Stimulated activated CD4-positive, alpha-beta T cell treated with anti-CD3 and anti-CD28 coated beads, Interleukin-12 subunit alpha, Interleukin-12 subunit beta, amount 100 ng/mL, for 4 hours (primary cell): ENCODE measurements at places on chromosomes 3 and 15.
A peak's percentile ranks its signal among the peaks of the same experiment; 100 is the strongest.

- DNase-seq = no peak
Observed at GRCh38 chr3:76561494-76562236, 478.2 kb upstream of the ROBO2 start.

DNA sequence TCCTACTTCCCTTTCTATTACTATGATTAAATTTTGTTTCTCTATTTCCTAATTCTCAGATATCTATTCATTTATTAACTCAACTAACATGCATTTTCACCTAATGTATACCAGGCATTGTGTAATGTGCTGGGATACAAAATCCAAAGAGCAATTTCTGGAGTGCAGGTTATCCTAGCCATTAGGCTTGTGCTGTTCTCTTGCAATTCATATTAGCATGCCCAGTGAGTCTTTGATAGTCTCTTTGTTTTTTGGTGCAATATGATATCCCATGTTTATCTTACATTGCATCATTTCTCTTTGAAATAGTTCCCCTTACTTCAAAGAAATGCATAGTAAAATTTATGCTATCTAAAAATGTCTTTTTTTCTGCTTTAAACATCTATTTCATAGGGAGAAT, 13.9 kb upstream of the DPPA4 start:
- no peak for DNase-seq

GRCh38 chr3:16600780-16601536, 4.3 kb downstream of the DAZL start:
- DNase-seq = peak; percentile 84

DNA sequence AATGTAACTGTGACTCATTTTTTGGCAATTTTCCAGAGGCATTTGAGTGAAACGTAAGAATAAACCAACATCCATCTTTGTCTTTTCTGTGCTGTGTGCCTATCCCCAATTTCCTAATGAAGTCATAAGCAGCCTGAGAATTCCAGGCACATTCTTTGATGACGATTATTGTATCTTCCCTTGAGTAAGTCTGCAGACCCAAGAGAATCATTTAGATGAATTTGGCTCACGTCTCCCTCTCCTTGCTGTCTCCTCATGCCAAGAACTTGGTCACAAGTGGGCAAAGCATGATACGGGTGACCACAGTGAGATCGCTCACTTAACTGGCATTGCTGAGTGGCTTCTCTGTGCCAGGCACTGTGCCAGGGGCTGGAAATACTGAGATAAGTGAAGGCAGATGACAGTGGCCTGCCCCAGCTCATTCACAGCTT, 384.5 kb upstream of the IL12A start:
- no peak for DNase-seq

GRCh38 chr15:34665498-34666116, 82.2 kb upstream of the GOLGA8B start:
- no peak for DNase-seq

- DNase-seq = no peak
Observed at GRCh38 chr3:150911771-150912170, 6.5 kb upstream of the MINDY4B start.

DNA sequence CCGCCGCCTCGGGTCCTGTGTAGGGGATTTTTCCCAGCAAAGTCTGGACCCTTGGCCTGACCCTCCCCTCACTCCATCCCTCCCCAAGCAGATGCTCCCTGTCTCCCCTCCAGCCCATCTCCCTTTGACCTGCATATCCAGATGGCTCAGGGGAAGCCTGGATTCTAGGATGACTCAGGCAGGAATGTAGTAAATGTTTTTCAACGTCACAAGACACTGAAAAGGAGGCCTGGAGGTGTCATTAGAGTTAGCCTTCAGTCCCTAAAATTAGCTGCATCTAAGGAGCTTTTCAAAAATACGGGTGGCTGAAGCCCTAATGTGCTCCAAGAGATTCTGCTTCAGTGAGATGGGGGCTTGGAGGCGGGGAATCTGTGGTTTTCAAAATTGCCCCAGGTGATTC, 7.2 kb downstream of the ACAN start:
- no peak for DNase-seq

GRCh38 chr15:76343313-76343996, 6.9 kb downstream of the ISL2 start:
- DNase-seq = no peak

DNA sequence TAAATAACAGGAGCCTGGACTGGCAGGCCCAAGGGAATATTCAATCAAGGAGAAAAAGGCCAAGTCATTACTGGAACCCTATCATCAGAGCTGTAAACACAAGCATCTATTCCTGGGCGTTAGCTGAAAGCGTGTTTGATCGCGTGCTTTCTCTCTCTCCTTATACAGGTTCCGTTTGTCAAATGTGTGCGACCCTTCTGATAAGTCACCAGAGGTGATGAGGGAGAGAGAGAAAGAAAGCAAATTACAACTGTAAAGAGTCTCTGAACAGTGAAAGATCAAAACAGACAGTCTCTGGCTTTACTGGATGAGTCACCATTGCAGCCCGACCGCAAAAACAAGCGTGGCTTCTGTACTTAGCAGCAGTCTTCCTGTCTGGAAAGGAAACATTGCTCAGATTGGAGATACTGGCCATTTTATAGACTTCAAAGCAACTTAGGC, 39.5 kb upstream of the TPRG1 start:
- DNase-seq = peak; percentile 58

- no peak for DNase-seq
Observed at GRCh38 chr3:126442094-126442855, 33.4 kb downstream of the ZXDC start.

GRCh38 chr3:10352146-10352911, 31.4 kb upstream of the SEC13 start:
- no peak for DNase-seq

DNA sequence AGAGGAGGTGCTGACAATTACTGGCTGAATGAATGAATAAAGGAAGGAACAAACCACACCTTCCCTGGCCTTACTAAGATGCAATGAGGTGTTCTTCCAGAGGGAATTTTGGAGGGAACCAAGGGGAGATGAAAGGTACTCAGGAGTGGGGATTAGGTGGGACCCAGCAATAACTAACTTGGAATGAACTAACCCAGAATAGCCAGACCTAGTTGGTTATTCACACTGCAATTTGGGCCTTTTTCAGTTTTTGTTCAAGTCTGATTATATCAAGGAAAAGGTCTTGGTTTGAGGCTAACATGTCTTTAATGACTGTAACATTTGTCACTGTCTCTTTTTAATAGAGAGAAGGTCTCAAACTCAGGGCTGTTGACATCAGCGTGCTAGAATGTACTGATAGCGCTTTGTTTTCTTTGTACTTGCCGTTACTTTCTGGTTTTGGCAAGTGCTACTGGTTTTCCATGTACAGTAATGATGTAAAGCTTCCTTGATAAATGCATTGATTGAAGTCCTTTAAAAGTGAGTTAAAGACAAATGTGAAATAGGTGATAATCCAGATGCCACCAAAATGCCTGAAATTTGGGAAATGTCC, 3.2 kb upstream of the PLXND1 start:
- DNase-seq = no peak

GRCh38 chr3:120791010-120791409, 48.5 kb downstream of the GTF2E1 start:
- no peak for DNase-seq

DNA sequence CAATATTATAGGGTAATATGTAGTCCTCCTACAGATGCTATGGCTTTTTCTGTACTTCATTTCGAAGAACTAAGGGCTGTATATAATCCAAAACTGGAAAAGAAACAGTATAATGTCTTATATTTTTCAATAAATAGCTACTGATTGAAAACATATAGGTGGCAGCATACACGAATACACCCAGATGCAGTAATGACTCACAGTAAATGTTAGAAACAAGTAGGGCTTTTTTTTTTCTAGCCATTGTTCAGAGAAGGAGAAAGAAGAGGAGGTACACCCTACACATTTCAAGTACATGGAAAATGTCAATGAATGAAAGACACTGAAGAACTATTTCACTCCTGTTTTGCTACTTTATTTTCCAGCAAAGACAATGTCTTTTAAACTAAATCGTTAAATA, 9.4 kb downstream of the DAZL start:
- no peak for DNase-seq

DNA sequence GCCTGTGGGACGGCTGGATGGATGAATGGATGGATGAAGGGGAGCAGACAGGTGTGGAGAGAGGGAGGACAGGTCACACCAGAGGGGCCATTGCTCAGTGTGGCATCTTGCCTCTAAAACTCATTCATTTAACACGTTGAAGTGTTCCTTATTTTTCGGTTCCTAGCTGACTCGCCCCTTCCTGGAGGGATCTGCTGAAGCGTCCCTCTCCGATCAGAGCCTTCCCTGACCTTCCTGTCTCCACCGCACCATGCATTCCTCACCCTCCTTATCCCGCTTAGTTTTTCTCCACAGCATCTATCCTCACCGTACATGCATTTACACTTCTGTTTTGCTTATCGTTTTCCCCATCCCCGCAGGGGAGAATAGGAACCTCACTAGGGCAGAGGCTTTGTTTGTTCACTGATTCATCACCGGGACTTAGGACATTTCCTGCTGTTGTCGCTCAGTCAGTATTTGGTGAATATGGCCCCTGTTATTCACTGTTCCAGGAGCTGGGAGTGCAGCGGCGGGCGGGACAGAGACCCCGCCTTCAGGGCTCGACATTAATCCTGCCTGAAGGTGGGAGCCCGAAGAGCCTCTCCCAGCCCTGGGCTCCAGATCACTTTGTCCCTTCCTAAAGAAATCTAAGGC, 32.0 kb downstream of the FOXL2 start:
- no peak for DNase-seq

GRCh38 chr15:63489352-63489751, 15.0 kb upstream of the USP3 start:
- DNase-seq = no peak

DNA sequence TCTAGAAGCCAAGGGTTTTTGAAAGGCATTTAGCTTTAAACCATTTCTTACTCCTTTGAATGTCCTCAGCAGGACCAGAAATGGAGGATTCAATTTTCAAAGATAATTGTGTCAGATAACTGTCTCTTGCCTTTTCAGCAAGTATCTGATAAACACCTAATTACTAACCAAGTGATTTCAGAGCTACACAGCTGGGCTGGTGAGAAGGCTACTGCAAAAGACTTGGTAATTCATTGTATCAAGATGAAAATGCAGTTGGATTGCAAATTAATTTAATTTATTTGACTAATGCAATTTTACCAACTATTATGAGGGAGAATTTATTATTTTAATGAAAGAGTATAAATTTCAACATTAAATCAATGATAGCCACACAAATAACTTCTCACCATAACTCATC, 165.4 kb downstream of the ROBO1 start:
- DNase-seq = no peak

DNA sequence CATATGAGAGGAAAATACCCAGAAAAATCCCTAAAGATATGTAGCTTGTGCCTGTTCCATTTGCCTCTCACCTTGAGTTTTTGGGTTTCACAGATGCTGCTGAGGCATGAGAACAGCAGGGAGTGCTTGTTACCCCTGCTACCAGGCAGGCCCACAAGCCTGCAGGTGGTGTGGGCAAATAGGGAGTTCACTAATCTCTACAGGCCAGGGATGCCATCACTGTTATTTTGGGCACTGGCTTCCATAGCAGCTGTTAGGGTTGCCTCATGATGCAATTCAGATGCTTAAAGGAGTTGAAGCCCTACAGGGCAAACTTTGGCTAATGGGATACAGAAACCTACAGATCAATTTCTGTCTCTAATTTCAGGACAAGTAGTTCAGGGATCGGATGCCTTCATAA, 873.5 kb downstream of the OTOL1 start:
- DNase-seq = no peak

DNA sequence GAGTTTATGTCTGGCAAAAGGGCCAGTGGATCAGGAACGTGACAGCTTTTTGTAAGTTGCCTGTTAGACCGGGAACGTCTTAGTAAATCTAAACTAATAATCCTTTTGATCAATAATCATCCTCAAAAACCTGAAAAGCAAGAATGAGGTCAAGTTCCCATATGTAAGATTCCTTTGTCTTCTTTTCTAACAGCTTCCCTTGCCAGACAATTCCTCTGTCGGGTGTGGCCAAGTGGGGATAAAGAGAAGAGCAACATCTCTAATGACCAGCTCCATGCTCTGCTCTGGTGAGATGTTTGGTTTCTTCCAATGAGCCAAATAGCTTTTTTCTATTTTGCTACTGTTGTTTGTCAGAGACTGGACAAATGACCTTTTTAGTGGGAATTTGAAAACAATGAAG, 19.8 kb downstream of the FANCD2OS start:
- no peak for DNase-seq

DNA sequence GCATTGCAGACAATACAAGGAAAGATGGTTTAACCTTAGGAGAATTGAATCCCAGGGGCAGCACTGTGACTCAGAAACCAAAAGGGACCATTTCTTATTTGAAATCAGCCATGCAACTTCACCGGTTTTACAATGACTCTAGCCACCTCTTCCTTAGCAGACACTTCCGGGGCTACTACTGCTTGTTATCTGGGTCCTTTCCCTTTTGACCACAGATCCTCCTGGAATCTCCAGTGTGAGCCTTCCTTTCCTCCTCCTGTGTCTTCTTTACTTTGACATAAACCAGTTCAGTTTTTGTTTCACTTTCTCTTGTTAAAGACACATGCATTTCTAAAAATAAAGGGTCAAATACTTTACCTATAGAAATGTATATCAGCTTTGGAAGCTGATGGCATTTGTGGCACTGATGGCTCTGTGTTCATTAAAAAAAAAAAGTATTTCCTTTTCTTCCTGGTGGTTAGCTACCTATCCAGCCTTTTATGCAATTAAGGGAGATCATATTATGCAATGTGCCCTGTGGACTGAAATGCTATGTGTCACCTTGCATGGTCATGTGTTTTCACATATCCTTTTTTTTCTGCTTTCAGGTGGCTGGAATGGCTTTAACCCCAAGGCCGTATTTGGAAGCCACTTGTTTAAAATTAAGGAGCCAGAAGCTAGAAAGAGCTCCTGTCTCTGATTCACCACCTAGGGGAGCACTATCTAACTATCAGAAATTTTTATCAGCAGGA, 296.2 kb downstream of the CHL1 start:
- DNase-seq = no peak

- DNase-seq = no peak
Observed at GRCh38 chr3:58609990-58610389, 32.8 kb upstream of the FAM107A start.

- no peak for DNase-seq
Observed at GRCh38 chr15:80379693-80380092, 24.5 kb upstream of the ARNT2 start.

DNA sequence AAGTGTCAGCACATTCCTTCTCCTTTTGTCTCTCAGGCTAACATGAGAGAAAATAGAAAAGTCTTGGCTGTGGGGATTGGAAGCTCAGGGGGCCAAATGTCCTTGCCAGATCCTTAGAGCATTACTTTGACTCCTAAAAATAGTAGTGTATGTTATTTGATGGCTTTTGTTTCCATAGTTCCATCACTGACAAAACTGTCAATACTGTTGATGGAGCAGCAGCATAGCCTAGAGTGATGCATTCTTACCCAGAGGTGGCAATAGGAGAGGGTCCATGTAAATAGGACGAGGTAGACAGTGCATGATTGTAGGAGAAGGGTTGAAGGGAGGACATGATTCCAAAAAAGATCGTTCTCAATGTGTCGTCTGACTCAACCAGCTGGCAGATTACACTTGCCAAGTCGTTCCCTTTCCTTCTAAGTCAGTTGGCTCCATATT, 282.7 kb upstream of the TPRG1 start:
- DNase-seq = no peak
